Posterior vena cava (tissue), 2 donors: ENCODE measurements at places on chromosomes 3 and 15. TPM values are rescaled to one million over a fixed set of nuclear protein-coding genes. Genes with fewer than 3 reads are reported as not detected.

DNA sequence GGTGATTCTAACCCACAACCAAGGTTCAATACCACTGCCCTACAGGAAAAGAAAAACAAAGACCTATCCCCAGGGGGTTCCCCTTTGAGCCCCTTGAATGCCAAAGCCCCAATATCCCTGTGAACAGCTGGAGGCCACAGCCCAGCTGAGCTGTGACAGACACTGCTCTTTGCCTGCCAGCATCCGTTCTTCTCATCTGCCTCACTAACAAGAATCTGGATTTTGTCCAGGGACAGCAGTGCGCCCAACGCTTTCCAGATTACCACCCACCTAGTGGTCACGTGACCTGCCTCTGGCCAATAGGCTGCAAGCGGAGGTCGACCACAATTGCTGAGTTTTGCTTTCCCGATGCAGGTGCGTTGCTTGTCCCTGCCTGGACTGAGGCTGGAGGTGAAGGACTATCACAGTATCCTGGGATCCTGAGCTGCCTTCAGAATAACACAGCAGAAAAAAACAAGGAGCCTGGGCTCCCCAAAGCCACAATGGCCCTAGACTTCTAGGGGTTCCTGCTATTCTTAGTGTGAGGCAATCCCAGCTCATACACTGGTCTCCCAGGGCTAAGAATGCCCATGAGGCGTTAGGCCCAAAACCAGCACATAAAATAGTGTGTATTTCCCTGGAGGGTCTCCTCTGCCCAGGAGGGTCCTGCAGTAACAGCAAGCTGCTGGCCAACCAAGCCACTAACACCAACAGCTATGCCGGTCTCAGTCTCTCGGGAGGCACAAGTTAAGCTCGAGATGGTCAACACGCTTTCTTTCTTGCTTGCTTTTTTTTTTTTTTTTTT lies 13.8 kb downstream of the BDH1 start:
- DNase-seq, result no peak

DNA sequence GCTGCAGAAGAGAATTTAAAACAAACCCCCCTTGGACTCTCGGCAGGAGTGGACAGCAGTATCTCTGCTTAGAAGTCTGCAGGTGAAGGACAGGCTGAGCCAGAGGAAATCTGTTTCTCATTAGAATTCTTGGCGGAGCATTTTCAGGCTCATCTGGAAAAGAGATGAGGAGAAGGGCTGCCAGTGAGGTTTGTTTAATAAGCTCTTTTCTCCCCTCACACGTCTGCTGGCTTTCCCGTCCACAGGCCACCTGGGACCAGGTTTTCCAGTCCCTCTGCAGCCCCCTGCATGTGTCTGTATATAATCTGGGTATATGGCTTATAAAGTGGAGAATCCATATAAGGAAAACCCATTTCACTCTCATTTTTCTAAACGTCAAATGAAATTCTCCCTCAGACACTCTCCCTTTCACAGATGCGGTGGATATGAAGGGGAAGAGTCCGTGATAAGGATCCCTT lies 155.4 kb upstream of the TPM1 start:
- DNase-seq, result no peak

GRCh38 chr15:92079047-92079446 lies 225.5 kb downstream of the SLCO3A1 start:
- DNase-seq, result no peak

DNA sequence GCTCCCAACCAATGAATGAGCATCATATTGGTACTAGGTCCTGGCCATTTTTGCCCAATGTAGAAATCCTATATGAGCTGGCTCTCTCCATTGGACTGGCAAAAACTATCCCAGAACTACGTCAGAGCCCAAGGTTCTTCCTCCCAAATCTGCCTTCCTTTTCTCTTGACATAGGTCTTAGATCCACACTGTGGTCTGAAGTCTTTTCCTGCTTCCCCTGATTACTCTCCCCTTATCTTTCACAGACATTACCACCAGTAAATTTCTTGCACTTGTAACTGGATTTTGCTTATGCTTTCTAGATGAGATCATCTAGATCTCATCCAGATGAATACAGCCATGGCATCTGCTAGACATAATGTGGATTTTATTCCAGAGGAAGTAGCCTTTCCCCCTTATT lies 141.2 kb upstream of the GADL1 start:
- DNase-seq, result no peak

DNA sequence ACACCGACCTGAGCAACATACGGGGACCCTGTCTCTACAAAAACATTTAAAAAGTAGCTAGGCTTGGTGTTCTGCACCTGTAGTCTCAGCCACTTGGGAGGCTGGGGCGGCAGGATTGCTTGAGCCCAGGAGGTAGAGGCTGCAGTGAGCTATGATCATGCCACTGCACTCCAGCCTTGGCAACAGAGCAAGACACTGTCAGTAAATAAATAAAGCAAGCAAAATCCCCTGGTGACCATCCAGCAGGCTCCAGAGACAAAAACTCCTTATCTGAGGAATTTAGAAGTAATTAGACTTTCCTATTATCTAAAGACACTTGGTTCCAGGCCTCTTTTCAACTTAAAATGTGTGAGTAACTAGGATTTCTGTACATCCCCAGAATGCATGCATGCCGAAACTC lies 29.5 kb upstream of the ZNF774 start:
- DNase-seq, result no peak

GRCh38 chr3:32337505-32337904 lies 54.1 kb upstream of the CMTM7 start:
- DNase-seq, result no peak

The RNU5B-1 gene
- total RNA-seq, result 95.0 TPM

The LRRC31 gene
- total RNA-seq, result not detected

The GABRR3 gene
- total RNA-seq, result not detected

The IP6K2 gene
- 24.6 TPM for total RNA-seq
